Caudate nucleus (tissue), 63 donors: ENCODE measurements at places on chromosomes 3 and 15.

DNA sequence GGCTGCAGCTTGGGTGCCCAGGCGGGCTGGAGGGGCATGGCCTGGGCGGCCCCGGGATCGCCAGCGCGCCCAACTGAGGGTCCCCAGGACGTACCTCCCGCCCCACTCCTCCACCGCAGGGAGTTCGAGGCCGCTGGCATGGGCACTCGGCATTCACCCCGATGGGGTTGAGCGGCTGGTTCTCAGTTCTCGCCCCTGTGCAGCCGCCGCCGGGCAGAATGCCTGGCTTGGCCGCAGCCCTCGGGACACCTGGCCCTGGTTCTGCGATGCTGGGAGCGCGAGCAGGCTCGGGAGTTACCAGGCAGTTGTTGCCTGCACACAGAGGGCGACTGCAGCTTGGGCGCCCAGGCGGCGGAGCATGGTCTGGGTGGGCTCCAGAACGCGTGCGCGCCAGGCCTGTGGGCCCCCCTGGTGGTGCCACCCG lies 121.4 kb downstream of the LMLN start:
- DNase-seq = no peak

GRCh38 chr3:79018671-79019136 lies 749.1 kb downstream of the ROBO1 start:
- DNase-seq = peak; percentile 49

GRCh38 chr3:18499301-18499700 lies 74.2 kb upstream of the SATB1 start:
- DNase-seq = no peak

DNA sequence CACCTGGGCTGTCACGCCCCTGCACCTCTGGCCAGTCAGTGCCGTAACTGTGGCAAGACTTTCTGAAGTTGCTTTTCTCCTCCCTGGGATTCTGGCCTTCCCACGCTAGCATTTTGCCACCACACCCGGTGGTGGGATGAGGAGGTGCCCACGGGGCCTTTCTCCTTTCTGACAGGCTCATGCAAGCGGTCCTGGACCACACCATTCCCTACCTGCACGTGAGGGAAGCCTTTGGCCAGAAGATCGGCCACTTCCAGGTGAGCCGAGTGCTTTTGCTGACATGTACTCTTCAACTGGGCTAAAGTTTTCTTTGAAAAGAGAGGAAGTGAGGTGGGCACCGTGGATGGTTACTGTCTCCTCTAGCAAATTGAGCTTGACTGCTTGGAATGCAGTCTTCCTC lies 9.6 kb downstream of the IVD start:
- DNase-seq = no peak

DNA sequence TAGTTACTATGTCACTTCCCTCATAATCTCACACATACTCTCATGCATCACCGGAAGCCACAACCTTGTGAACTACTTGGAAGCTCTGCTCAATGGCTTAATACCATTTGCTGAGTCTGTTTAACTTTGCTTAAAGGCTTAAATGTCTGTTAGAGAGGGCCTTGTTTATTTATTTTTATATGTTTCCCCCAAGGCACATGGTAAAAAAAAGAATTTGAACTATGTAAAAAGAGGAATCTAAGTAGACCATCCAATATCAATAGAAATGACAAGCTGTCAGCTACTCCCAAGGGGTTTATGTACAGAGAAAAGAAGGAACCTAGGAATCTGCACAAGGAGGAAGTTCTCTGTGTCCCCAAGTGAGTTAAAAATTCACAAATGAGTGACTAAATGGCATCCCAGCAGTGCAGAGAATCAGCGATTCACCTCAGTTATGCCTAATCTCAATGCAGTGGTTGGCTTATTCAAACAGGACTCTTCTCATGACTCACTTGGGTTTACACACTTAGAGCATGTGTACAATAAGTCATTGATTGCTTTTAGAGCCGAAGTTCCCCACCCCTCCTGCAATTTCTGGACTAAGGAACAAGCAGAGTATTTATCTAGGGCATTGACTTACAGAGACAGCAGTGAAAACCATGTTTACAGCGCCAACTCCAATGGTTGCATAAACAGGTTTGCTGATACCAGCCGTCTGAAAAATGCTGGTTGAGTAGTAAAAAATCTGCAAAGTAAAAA lies 24.4 kb downstream of the SLC2A2 start:
- no peak for DNase-seq

DNA sequence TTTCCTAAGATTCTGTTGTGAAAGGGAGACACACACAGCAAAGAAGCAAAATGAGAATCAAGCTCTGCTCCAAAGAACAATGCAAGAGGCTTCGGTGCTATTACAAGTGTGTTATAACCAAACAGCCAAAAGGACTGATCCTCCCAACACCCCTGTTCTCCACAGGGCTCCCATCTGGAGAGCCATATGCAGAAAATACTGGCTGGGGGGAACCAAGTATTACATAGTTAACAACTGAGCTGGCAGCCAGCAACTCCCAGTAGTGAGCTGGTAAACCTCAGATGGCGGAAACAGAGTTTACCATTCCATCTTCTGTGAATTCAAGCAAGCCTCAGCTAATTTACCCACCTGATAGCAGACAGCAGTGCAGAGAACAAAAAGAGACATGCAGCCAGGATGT lies 156.4 kb downstream of the NTRK3 start:
- no peak for DNase-seq

GRCh38 chr3:133487920-133488540 lies 85.5 kb upstream of the CDV3 start:
- DNase-seq = no peak

- DNase-seq = no peak
Measured at GRCh38 chr3:42148086-42148848, 57.1 kb downstream of the TRAK1 start.

- DNase-seq = no peak
Measured at GRCh38 chr3:66083096-66083678, 44.5 kb upstream of the MAGI1 start.

- no peak for DNase-seq
Measured at GRCh38 chr15:93671387-93671943, 559.9 kb upstream of the MCTP2 start.

DNA sequence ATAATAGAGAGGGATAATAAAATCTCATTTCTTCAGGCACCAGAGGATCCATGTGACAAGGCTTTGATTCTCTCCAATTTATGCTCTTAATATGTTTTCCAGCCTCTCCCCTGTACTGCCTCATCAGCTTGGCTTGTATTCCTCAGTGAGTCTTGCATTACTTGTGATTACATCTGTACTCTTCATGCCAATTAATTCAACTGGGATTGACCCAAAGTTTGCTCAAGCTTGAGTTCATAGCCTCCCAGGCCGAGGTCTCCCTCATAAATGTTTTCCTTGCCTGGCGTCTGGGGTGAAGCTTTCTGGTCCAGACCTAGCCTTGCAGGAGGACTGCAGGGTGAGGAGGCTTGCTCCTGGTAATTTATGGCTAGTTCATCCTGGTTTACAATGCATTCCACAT lies 146.9 kb downstream of the CHST2 start:
- no peak for DNase-seq

- no peak for DNase-seq
Measured at GRCh38 chr3:172173316-172174254, 134.2 kb downstream of the FNDC3B start.

GRCh38 chr15:83207660-83208366 lies at the start of gene HDGFL3:
TSS of gene HDGFL3 (minus strand) at chr15:83207823. CDS start at chr15:83207414, 409 bp downstream.
- DNase-seq = peak; percentile 54

GRCh38 chr15:78695046-78695671 lies 54.1 kb upstream of the CHRNB4 start:
- DNase-seq = no peak

DNA sequence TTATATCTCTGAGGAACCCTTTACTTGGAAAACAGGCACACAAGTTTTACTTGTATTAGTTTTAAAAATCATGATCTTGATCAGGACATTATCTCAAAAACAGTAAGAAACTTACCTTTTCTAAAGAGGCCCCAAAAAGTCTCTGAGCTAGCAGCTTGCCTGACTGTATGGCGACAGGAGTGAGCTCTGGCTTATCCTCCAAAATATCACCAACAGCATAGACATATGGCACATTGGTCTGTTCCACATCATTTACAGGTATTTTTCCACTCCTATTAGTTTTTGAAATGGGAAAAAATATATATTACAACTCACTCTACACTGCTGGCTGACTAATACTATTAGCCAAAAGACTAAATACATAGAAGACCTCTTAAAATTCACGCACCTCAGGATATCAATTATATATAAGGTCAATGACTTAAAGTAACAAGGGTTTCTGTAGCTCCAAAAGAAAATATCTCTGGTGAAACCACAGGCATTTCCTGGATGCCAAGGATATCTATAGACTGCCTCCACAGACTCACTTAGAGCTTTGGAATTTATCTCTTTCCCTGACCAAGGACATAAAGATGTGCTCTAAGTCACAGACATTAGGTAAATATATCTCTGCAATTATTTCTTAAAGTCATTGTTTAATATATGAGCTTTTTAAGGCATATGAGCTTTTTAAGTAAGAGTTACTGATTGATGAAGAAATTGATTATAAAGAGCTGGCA lies 33.1 kb downstream of the TXNRD3 start:
- no peak for DNase-seq

DNA sequence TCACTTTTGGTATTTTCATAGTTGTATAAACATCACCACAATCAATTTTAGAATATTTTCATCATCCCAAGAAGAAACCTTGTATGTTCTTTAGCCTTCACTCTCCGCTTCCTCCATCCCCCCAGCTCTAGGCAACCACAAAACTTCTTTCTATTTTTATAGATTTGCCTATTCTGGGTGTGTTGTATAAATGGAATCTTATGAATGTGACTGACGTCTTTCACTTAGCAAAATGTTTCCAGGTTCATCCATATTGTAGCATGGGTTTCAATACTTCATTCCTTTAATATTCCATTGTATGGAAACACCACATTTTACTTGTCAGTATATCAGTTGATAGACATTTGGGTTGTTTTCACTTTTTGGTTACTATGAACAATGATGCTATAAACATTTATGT lies 335.8 kb upstream of the GOLIM4 start:
- no peak for DNase-seq

DNA sequence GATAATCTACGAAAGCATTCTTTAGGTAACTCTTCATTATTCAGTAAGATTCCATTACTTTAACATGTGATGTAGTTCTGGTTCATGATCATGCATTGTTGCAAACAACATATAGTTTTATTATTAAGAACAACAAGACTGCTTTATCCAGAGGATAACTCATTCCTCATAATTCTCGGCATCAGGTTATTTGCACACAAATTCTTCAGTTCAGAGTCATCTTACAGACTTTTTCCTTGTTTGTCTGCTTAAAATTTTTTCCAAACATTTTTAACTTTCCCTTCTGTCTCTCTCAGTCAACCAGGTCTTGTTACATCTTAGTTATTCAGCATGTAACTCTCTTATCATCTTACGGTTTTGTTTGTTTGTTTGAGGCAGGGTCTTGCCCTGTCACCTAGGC lies 60.1 kb downstream of the VGLL3 start:
- DNase-seq = no peak

DNA sequence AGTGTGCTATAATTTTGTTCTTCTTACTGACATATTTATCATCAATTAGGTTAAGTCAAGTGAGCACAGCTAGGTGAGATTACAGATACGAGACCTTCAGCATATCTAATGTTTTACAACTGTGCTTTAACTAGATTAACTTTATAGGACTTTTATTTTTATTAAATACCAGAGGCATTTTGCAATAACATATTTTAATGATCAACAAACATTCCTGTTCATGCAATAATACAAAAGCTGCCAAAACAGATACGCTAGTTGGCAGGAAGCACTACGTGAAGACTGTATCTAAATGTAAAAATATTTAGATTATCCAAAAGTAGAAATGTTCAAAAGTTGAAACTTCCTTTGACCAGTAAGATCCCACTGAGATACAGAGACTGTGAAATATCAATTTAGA lies 139.1 kb downstream of the CBLB start:
- DNase-seq = no peak

GRCh38 chr15:22786868-22787698 lies 639 bp downstream of the NIPA1 start:
- DNase-seq = no peak

GRCh38 chr3:122502139-122502538 lies 12.6 kb downstream of the KPNA1 start:
- no peak for DNase-seq
